ENCODE measurements at places on chromosomes 11 and 22.
A peak's percentile ranks its signal among the peaks of the same experiment; 100 is the strongest.

- no peak for DNase-seq
These were observed 31.2 kb downstream of the SHANK2 start for GRCh38 chr11:71221201-71221600.

- no peak for DNase-seq
These were observed 2.5 kb upstream of the TMEM223 start for GRCh38 chr11:62794201-62794775.

- DNase-seq: no peak
These were observed 14.2 kb downstream of the IGSF9B start for GRCh38 chr11:133942577-133942976.

DNA sequence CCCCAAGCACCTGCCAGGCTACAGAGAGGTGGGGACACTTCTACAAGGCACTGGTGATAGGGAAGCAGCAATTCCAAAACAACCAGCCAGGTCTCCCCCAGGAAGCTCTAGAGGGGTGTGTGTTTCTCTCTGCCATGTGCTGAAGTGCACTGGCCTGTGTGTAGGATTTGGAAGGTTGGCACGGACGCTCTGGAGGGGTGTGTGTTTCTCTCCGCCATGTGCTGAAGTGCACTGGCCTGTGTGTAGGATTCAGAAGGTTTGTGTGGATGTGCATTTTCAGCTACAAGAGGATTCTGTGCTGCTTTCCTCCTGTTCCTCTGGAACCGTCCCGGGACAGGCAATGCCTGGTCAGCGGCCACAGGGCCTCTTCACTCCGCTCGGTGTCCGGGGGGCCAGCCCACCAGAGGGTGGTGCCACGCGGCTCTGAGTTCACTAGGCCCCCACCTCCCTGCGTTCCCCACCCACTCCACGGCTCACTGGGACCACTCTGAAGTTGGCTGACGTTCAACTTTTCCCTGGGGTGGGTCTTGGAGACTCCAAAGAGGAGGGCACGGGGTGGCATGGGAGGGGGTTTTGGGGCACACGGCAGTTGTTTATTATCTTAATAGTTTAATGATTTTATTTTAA is 552.8 kb downstream of the BRD1 start:
- no peak for DNase-seq

DNA sequence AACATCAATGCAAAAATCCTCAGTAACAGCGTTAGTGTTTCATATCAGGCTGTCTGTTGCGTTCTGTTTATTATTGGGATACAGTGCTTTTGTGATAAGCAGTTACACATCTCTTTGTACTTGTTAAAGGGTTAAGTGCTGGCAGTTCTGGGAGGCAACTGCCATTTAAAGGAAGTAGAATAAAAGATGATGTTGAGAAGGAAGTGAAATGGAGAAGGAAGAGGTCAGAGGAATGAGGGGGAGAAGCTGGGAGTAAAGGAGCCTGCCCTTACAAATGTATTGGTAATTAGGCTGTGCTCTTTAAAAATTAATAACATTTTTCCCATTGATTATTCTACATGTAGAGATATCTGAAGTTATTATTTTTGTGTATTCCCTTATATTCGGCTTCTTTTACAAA is 674.7 kb downstream of the NTM start:
- DNase-seq: no peak

- DNase-seq: no peak
These were observed 116.5 kb downstream of the PTPRJ start for GRCh38 chr11:48096588-48097525.

DNA sequence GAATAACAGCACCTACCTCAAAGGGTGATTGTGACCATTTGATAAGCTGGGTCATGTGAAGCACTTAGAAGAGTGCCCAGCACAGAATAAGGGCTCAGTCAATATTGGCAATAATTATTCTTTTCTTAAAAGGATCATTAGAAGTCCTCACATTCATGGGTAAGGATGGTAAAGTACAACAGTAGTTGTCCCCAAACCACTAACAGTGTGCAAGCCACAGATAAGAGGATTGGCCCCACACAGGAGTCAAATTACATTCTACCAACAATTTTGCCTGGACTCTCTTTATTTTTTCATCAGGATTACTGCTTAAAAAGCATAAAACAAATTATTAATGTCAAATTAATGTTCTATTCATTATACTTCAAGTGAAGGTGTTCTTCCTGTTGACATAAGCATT is 271.5 kb upstream of the PDGFD start:
- DNase-seq: peak; percentile 82

DNA sequence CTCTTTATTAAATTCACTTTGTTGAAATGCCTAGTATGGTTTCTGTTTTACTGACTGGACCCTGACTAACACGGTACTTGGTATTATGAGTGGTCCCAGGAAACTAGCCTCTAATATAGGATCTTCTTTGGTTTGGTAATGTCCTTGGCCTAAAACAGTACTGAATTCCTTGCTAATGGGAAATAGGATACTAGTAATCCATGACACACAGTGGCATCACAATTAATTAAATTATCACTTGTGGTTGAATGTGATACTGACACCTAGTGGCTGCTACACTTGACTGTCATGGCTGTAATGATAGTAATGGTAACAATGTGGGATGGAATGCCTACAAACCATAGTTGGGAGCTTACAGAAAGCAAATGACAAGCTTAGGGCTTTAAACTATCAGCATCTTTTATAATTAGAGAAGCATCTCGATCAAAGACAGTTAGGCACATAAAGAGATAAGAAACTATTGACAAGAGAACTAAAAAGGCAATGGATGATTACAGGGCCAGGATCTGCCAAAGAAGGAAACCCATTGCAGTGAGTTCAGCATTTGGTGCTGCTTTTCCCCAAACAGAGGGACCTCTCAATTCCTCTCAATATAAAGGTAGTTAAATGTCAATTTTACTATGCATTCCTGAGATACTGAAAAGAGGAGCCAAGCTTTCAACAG is 8.6 kb downstream of the DNHD1 start:
- DNase-seq: peak; percentile 83

DNA sequence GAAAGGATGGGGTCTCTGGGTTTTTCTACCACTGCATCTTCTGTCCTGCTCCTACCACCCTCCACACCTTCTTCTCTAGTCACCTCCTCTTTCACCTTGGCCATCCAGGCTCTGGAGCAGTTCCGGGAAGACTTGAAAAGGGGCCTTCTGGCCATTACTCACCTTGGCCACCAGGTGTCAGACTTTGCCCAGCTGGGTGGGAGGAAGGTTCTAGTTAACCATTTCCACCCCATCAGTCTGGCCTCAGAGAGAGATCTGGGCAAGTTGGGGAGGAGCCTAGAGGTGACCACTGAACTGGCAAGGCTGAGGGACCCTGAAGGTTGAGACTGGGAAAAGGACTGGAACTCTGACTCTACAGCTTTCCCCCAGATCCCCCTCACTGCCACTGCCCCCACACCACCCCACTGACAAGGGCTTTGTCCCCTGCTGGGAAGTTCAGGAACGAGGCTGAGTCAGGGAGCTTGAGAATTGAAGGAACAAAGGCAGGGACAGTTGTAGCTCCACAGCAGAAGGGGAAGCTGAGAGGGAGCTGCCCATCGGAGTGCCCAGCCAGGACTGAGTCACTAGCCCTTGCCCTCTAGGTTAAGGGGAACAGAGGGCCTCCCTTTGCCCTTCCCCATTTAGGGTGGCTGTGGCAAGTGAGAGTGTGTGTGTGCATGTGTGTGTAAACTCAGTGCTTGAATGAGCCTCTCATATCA is 3.7 kb upstream of the POLD4 start:
- DNase-seq: peak; percentile 90

DNA sequence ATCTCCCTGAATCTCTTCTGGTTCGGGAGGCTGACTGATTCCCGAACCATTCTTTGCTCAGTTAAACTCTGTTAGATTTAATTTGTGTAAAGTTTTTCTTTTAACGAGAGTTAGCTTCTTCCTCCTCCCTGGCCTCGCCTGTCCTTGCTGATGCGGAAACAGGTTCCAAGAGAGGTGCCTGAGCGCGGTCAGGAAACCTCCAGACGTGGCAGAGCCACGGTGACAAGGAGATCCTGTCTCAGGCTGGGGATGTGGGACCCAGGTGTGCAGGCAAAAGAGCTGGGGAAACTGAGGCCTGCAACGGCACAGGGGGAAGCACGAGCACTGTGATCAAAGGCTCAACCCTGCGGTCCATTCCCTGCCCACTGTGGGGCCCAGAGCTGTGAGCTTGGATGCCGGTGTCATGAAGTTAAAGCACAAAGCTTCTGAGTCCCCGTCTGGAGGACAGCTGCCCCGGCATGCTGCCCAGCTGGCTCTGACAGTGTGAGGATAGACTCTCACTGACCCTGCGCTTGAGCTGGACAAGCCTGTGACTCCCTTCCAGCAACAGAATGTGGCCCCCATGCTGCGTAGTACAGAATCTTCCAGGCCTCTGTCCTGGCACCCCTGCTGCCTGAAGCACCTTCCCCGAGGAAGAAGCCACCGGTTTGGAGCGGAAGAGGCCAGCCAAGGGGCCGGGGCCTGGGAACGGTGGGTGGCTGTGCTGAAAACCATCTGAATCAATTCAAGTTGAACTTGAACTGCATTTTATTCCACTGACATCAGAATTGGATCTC is 960.6 kb downstream of the BRD1 start:
- DNase-seq: no peak
